H4 (cell line): ENCODE measurements at places on chromosomes 1 and 21. TPM values are rescaled to one million over a fixed set of nuclear protein-coding genes. Genes with fewer than 3 reads are reported as not detected.

DNA sequence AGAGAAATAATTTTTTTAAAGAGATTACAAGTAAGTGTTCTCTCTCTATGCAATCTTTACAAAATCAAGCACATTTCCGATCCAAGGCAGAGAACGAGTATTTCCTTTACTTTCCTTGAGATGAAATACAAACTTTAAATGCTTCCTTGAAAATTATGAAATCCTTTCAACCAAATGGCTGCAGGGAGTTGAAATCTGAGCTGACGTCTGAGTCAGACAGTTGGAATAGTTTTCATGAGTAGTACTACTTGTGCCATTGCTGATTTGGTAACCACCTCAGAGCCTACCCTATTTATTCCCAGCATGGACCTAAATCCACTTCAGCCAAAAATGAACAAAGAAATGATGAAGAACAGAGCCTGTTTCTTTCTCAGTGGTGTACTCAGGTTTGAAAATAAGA lies 183.6 kb downstream of the GIPC2 start:
- peak; percentile 53 for DNase-seq

- DNase-seq, result no peak
Measured at GRCh38 chr1:21705303-21705980, 36.3 kb upstream of the RAP1GAP start.

- DNase-seq, result no peak
Measured at GRCh38 chr1:183814121-183814681, 9.3 kb downstream of the RGL1 start.

DNA sequence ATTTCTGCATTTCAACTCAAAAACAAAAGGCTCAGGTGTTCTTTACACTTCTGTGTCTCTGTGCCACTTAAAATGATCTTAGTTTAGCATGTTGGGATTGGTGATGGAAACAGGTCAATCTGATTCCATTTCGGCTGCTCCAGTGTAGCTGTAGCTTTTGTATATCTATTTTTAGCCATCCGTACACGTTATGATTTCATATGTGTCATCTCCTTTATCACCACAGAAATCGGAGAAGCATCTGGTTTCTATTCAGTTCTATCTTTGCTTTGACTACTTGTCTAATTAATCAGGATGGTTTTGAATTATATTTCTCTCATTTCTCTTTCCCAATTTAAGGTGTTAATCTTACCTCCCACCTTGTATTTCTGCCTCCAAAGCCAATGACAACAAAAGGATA lies 41.1 kb downstream of the RGS21 start:
- no peak for DNase-seq

The CELA3A gene
- not detected in 2 replicates for total RNA-seq

The TRAPPC3 gene
- 105 and 110 TPM in 2 replicates for total RNA-seq
